ENCODE measurements at places on chromosomes 1 and 21.

DNA sequence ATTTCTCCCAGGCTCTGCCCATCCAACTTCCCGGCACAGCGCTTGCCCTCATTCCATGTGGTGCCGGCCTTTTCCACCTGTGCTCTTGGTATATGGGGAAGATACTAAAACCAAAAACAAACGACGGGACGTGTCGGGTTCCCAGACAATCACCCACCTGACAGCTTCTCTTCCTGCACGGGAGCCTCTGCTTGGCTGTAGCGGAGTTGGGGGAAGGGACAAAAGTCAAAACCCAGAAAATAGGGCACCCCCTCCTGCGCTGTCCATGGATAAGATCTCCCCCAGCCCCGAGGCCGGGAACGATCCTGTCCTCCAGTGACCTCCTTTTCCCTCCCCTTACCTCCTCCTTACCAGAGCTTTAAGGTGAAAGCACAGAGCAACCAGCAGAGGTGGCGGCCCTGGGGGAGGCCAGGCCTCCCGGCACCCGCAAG, 640 bp downstream of the JTB start:
- no peak for DNase-seq

- DNase-seq, result no peak
Observed at GRCh38 chr1:38083541-38083940, 36.9 kb upstream of the POU3F1 start.

GRCh38 chr21:23780326-23780725, 1827.0 kb downstream of the MRPL39 start:
- no peak for DNase-seq

DNA sequence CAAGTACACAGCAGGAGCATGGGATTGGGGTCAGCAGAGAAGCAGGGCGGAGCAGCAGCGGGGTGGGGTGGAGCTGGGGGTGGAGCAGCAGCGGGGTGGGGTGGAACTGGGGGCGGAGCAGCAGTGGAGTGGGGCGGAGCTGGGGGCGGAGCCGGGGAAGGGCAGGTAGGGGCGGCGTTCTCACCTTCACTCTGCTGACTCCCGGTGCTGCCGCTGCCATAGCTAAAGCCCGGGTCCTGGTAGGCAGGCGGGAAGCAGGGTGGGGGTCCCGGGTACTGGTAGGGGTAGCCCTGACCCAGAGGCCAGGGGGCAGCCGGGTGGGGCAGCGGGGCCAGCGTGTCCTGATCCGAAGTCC, 6.7 kb downstream of the TAS1R3 start:
- peak; percentile 48 for DNase-seq

DNA sequence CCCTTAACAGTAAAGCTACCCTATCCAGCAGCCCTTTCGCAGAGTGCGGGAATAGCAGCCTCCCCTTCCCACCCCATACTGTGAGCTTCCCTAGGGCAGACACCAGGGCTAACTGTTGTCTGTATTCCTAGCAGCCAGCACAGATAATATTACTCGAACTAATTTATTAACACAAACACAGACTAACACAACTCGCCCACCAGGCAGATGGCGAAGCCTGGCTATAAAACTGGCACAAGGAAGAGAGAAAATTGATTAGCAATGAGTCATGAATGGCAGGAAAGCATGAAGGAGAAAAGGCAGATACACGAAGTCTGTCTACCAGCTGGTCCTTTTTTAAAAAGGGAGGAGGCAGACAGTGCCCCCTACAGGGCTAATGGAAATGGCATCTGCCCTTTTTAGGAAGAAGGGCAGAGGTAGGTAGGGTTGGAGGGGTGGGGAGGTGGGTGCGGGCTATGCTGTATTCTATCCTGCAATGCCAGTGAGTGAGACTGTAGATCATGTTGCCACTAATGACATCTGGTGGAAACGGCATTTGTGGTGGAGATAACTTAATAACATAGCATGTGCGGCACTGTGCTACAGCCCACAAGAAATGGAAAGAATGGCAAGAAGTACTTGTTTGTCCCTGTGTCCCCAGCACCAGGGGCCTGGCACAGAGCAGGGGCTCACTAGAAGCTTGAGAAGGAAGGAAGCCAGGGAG, 30.6 kb upstream of the CTPS1 start:
- DNase-seq, result peak; percentile 78

DNA sequence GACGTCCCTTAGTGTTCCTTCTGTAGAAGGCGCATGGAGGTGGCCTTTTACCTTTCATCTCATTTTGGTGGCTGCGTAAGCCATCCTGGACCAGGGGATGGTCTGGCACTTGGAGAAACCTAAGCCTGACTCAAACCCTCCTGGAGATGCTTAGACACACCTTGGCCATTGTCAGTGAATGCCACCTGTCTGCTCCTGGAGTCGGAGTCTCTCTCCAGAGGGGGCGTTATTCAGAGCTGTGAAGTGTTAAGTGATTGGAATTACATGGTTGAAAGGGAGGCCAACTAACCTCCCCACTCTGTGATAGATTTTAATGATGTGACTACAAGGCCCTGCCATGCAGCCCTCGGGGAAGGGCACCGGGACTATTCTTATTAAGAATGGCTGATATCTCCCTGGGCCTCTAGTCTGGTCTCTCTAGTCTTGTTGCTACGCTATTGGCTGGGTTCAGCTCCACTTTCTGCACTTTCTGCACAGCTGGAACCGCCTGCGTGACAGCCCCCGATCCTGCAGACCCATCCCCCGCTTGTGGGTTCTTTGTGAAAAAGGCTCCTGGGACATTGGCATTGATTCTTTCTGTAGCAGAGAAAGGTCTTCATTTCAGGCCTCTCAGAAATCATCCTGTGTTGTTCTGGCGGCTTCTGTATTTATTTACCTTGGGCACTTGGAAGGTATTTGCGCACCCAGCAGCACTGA, 4.2 kb downstream of the RASSF5 start:
- no peak for DNase-seq

DNA sequence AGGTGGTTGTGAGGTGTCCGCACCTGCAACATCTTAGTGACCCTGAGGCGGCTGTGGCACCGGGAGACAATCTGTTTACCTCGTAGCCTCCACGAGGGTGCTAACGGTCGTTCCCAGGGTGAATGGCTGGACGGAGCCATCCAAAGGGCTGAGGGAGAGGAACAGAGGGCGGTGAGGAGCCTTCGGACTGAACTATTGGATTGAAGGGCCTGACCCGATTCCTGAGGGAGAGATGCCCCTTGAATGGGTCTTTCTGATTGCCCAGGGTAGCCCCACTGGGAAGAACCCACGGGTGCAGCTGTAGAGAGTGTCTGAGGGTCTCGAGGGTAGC, 2.3 kb downstream of the NR5A2 start:
- no peak for DNase-seq

- DNase-seq, result no peak
Observed at GRCh38 chr1:181577475-181577874, 94.2 kb downstream of the CACNA1E start.

DNA sequence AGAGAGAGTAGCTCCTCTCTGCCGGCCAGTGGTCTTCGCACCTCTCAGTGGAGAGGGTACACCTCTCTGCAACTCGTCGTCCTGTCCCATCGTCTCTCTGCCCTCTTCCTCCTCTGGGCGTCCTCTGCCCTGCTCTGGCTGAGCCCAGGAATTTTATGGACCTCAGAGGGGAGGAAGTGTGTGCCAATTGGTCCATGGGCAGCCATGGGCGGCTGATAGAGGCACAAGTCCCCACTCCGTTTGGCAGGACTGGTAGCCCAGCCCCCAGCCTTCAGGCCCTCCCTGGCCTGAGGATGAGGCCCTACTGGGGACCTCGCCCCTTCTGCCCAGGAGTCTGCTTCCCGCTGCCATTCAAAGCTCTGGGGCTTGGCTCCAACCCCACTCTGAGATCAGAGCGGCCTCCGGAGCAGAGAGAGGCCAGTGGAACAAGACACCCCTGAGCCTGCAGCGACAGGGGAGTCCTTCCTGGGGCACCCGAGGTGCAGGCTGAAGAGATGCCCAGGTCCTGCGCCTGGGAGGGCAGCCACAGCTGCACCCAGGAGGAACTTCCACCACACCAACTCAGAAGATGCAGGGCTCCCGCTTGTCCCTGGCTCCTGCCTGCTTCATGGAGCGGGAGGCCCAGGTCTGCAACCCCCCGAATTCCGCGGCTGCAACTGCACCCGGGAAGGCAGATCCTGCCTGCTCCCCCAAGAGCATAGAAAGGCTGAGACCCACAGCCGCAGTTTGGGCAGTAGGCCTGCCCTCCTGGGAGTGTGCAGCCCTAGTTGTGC, 659.9 kb downstream of the KCNT2 start:
- DNase-seq, result no peak

DNA sequence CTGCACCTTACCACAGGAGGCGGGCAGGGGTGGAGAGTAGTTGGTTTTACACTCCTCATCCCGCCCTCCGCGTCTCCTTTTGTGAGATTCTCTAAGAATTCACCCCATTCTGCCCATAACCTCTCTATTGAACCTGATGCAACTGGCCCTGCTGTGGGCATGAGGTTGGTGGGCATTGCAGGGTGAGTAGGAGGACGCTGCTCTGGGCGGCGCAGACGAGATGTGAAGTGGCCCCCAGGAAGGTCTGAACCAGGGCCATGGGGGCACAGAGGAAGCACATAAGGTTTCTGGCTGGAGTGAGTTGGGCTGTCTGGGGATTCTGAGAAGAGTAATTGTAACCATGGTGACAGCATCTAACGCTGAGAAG, 8.8 kb downstream of the PADI1 start:
- no peak for DNase-seq

DNA sequence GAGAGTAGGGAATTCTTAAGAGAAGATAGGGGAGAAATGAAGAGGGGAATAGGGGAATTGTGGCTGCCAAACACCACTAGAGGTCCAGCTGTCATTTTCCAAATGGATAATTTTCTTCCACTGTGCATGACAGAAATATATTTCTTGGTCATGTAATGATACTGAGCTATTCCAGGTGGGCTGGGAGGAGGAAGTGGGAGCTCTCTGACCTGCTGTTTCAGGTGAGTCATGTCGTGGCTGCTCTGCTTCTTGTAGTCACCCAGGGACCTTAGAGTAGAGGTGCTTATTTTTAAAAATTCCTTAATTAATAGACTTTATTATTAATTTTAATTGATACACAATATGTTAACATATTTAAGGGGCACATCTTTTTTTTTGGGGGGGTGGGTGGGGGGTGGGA, 11.9 kb downstream of the PDE4B start:
- DNase-seq, result no peak

Data from activated CD4-positive, alpha-beta memory T cell treated with anti-CD3 and anti-CD28 coated beads for 36 hours (primary cell).